ENCODE measurements at places on chromosomes 13 and 19. TPM values are rescaled to one million over a fixed set of nuclear protein-coding genes. Genes with fewer than 3 reads are reported as not detected.
A peak's percentile ranks its signal among the peaks of the same experiment; 100 is the strongest.

Gene CD22
- total RNA-seq: 0.04 TPM

DNA sequence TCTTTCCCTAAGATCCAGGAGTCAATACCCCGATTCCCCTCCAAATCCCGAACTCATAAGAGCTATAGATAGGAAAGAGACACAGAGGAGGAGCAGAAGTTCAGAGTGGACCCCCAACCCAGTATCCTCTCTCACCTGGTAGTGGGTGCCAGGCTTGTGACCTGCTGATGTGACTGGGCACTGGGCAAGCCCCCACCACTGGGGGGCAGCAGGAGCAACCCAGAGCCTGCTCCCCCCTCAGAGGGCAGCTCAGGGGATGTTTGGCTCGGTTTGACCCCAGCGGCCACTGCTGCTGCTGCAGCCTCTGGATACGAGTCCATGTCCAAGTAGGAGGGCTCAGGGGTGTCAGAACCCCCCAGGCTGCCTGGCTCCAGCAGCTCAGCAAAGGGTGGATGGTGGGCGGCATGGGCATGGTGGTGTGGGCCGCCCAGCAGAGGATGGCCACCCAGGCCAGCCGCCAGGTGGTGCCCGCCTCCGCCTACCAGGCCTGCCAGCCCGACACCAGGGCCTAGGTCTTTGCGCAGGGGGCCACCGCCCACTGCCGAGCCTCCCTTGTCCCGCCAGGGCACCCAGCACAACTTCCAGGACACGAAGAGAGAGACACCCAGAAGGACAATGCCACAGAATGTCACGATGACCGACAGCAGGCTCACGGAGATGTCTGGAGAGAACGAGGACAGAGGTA is 7.4 kb downstream of the SYT3 start:
- H3K27me3 ChIP-seq: no peaks in the 10 kb centered on the region
- no peak overlapping the region for H3K27ac ChIP-seq
- H3K4me1 ChIP-seq: no peaks in the 10 kb centered on the region
- H3K4me3 ChIP-seq: no peak overlapping the region
- H3K36me3 ChIP-seq: no peaks in the 10 kb centered on the region

Gene ZIK1
- total RNA-seq: 9.3 TPM

GRCh38 chr19:54905803-54906511 is at the start of gene NCR1:
Gene NCR1 (plus strand): TSS chr19:54906148. CDS start chr19:54906188, 40 bp downstream.
- H3K4me3 ChIP-seq: no peak within 1 kb of the TSS
- DNase-seq: peak; percentile 14

- H3K27me3 ChIP-seq: 0 out of 2 replicates have a peak, but pooled peaks cover 3% of the 10 kb centered on the region
- no peak overlapping the region for H3K4me3 ChIP-seq
- no peak for DNase-seq
- H3K36me3 ChIP-seq: no peaks in the 10 kb centered on the region
Measured at GRCh38 chr19:28949535-28949934, 263.4 kb downstream of the UQCRFS1 start.

DNA sequence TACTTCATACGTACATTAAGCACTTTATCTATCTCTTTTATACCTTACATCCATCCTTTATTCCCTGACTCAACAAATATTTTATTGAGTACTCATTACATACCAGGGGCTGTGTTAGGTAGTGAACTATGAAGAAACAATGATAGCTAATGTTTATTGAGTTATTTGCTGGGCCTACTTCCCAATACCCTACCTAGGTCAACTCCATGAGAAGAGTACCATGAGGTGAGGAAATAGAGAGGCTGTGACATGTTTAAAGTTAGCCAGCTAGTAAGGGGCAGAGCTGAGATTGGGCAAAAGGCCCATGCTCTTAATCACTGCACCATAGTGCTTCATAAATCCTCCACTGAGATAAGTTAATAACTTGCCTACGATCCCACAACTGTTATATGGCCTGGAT is 79.9 kb downstream of the FREM2 start:
- no peaks in the 10 kb centered on the region for H3K4me1 ChIP-seq
- no peak overlapping the region for H3K4me3 ChIP-seq
- H3K27ac ChIP-seq: no peak overlapping the region

Gene KLK12
- not detected for total RNA-seq

- no peaks in the 10 kb centered on the region for H3K27me3 ChIP-seq
- H3K36me3 ChIP-seq: no peaks in the 10 kb centered on the region
- H3K4me1 ChIP-seq: 0 out of 2 replicates have a peak, but pooled peaks cover 8% of the 10 kb centered on the region
- H3K4me3 ChIP-seq: no peak overlapping the region
- H3K27ac ChIP-seq: no peak overlapping the region
- DNase-seq: no peak
Measured at GRCh38 chr13:45195421-45195820, 5.4 kb downstream of the KCTD4 start.

Gene ADM5
- 5.5 TPM for total RNA-seq

DNA sequence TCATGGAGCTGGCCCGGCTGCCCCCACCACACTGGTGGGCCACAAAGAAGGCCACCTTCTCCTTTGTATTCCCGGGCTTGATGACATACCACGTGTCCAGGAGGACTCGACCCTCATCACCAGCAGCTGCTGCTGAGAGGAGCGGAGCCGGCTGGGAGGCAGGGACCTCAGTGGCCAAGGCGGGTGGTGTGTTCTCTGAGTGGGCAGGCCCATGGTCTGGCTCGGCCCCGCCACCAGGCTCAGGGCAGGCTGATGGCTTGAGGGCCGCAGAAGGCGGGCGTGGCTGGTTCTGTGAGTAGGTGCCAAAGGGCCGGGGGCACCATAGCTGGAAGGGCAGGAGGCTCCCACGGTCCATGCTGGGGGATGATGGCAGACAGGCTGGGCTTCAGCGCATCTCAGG is 17.6 kb downstream of the FBXO46 start:
- no peak overlapping the region for H3K27ac ChIP-seq
- no peak overlapping the region for H3K4me3 ChIP-seq
- H3K4me1 ChIP-seq: peaks cover 4% of the 10 kb centered on the region
- no peak for DNase-seq

- no peak for DNase-seq
- no peak overlapping the region for H3K27ac ChIP-seq
- no peaks in the 10 kb centered on the region for H3K27me3 ChIP-seq
- H3K4me1 ChIP-seq: no peaks in the 10 kb centered on the region
- no peak overlapping the region for H3K4me3 ChIP-seq
Measured at GRCh38 chr13:89393758-89394304, 1722.7 kb downstream of the SLITRK5 start.

Gene ZNF93
- 34.8 TPM for total RNA-seq

Gene PSG4
- total RNA-seq: not detected

DNA sequence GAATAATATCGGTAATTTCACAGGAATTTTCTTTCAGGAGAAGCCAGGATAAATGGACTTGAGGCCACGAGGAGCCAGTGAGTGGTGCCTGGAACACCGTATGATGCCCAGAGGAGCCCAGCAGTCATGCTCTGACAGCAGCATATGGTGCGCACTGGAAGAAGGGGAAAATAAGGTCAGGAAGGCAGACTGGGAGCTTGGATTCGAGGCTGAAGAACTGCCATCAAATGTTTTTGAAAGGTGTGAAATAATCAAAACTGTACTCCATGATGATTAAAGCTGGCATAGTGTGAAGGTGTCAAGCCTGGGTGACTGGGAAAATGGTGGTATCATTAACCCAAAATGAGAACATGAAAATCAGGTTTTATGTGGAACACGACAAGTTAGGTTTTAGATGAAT is 374.2 kb downstream of the DIAPH3 start:
- H3K27ac ChIP-seq: no peak overlapping the region
- H3K36me3 ChIP-seq: peaks cover 4% of the 10 kb centered on the region
- H3K4me1 ChIP-seq: peaks cover 7% of the 10 kb centered on the region
- DNase-seq: no peak

DNA sequence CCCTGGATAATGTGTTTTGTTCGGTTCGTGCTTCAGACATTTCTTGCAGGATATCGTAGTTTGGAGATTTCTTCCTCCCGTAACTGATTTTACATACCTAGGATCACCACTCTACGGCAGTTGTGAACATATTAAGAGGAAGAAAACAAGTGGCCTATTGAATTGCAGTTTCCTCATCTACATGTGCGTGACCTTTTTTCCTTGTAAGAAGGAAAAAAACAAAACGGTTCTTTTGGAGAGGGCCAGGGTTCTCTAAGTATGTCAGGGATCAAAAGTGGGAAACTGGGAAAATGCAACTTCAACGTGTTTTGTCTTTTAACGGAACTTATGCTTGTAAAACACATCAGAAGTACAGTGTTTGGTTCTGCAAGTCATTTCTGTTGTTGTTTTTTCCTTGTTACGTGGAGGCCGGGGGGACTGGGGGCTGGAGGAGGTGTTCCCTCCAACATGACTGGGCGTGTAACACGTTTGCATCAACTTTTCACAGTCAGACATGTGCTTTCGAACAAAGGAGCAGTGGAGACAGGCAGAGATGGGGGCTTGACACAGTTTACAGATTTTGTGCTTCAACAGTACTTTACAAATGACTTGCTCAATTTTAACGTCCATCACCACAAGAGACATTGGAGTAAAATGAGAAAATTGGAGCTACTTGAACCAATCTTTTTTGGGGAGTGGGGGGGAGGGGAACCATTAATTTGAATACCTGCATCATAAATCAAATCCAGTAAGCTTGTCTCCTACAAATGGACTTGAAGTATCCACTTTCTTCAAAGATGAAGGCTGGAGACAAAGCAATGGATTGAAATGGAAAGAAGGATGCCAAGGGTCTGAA is 3.8 kb downstream of the ZC3H4 start:
- H3K4me1 ChIP-seq: peaks cover 8% of the 10 kb centered on the region
- no peak for DNase-seq
- H3K27me3 ChIP-seq: no peaks in the 10 kb centered on the region

Gene KIR3DL1
- total RNA-seq: not detected

Gene ATP7B
- total RNA-seq: 1.8 TPM

DNA sequence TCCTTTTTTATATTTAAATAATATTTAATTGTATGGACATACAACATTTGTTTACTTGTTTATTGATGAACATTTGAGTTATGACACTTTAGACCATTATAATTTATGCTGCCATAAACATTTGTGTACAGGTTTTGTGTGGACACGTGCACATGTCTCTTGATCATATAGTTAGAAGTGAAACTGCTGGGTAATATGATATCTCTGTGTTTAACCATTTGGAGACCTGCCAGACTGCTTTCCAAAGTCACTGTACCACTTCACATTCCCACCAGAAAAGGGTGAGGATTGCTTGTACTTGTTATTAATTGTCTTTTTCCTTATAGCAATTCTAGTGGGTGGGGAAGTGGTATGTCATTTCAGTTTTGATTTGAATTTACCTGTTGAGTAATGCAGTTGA is 145.6 kb upstream of the KLHL1 start:
- no peaks in the 10 kb centered on the region for H3K36me3 ChIP-seq
- DNase-seq: peak; percentile 60
- no peaks in the 10 kb centered on the region for H3K4me1 ChIP-seq
- H3K27me3 ChIP-seq: no peaks in the 10 kb centered on the region
- no peak overlapping the region for H3K4me3 ChIP-seq

GRCh38 chr19:46463516-46463915 is 7.8 kb downstream of the PNMA8A start:
- H3K4me3 ChIP-seq: no peak overlapping the region
- H3K4me1 ChIP-seq: no peaks in the 10 kb centered on the region
- H3K36me3 ChIP-seq: peaks cover 7% of the 10 kb centered on the region
- H3K27me3 ChIP-seq: no peaks in the 10 kb centered on the region
- no peak overlapping the region for H3K27ac ChIP-seq

DNA sequence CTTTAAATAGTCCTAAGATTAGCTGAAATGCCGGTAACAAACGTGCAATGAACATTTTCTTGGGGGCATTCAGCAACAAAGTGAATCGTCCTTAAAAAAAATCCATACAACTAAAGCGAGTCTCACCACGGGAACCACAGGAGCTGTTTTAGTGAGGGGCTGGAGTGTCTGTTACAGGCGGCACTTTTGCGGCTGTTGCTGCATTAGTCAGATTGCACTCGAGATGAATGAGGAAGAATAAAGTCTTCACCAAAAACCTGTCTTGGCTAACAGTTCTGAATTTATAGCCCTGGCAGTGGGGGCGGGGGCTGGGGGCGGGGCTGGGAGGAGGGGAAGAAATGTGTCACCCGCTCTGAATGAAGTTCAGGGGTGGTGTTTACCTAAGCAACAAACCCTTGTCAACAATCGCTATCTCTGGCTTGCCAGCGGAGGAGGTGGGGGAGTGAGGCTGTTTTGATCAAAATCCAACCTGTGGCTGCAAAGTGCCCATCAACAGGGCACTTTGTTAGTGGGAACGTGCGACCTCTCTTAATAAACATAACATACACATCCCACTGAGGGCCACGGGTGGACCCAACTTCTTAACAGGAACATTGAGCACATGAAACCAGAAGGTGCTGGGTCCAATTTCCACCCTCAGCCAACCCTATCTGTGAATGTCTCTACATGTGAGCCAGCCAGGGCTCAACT is 44.5 kb downstream of the RFX2 start:
- H3K27me3 ChIP-seq: no peaks in the 10 kb centered on the region
- no peak overlapping the region for H3K4me3 ChIP-seq
- no peak overlapping the region for H3K27ac ChIP-seq
- H3K4me1 ChIP-seq: 0 out of 2 replicates have a peak, but pooled peaks cover 3% of the 10 kb centered on the region

DNA sequence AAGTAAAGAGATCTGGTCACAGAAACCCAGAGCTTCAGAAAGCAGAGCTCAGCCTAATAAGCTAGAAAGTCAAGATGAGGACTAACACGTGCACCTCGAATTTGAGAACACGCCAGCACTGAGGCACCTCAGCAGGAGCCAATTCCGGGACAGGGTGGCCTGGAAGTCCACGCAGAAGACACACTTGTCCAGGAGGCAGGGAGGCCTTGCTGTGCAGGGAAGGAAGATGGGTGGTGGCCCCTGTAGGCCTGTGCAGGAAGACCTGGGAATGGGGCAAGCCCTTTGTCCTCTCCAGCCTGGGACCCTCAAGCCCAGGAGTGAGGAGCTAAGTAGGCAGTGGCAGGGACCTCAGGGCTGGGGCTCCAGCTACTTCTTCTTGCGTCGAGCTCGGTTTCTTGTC is 16.3 kb upstream of the VSTM2B start:
- peaks cover 4% of the 10 kb centered on the region for H3K4me1 ChIP-seq
- H3K36me3 ChIP-seq: no peaks in the 10 kb centered on the region
- H3K27me3 ChIP-seq: peaks cover 6% of the 10 kb centered on the region
- H3K4me3 ChIP-seq: no peak overlapping the region
- H3K27ac ChIP-seq: no peak overlapping the region

DNA sequence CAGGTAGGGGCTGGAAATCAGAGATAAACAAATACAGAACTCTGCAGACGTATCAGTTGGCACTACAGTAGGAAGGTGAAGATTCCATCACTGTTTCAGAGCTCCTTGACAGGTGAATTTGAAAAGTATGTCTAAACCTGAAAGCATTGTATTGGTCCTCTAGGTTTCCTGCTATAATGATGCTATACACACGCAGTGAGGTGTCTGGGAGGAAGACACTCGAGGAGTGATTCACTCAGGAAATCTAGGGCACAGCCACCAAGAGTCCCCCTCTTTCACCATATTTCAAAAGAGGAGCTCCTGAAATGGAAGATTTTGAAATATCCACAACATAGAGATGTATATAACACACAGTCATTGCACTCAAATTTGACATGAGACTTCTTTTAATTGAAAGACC is 331.0 kb upstream of the DACH1 start:
- H3K36me3 ChIP-seq: no peaks in the 10 kb centered on the region
- H3K27me3 ChIP-seq: no peaks in the 10 kb centered on the region
- H3K27ac ChIP-seq: no peak overlapping the region

- H3K27ac ChIP-seq: no peak overlapping the region
- H3K4me3 ChIP-seq: no peak overlapping the region
- no peaks in the 10 kb centered on the region for H3K27me3 ChIP-seq
- H3K36me3 ChIP-seq: peaks cover 27% of the 10 kb centered on the region
- no peaks in the 10 kb centered on the region for H3K4me1 ChIP-seq
Measured at GRCh38 chr19:5925830-5926427, 11.9 kb downstream of the CAPS start.

- H3K4me3 ChIP-seq: no peak overlapping the region
- H3K36me3 ChIP-seq: no peaks in the 10 kb centered on the region
- H3K4me1 ChIP-seq: no peaks in the 10 kb centered on the region
- no peaks in the 10 kb centered on the region for H3K27me3 ChIP-seq
Measured at GRCh38 chr13:53052675-53053074, 24.1 kb downstream of the OLFM4 start.

Data from SJCRH30 (cell line).